ENCODE measurements at places on chromosomes 12 and 14. TPM values are rescaled to one million over a fixed set of nuclear protein-coding genes. Genes with fewer than 3 reads are reported as not detected.

PAWR gene
- 10.5 TPM for total RNA-seq

SPIC gene
- not detected for total RNA-seq

TMEM119 gene
- 1.3 TPM for total RNA-seq

GAS2L3 gene
- 1.8 TPM for total RNA-seq

DNA sequence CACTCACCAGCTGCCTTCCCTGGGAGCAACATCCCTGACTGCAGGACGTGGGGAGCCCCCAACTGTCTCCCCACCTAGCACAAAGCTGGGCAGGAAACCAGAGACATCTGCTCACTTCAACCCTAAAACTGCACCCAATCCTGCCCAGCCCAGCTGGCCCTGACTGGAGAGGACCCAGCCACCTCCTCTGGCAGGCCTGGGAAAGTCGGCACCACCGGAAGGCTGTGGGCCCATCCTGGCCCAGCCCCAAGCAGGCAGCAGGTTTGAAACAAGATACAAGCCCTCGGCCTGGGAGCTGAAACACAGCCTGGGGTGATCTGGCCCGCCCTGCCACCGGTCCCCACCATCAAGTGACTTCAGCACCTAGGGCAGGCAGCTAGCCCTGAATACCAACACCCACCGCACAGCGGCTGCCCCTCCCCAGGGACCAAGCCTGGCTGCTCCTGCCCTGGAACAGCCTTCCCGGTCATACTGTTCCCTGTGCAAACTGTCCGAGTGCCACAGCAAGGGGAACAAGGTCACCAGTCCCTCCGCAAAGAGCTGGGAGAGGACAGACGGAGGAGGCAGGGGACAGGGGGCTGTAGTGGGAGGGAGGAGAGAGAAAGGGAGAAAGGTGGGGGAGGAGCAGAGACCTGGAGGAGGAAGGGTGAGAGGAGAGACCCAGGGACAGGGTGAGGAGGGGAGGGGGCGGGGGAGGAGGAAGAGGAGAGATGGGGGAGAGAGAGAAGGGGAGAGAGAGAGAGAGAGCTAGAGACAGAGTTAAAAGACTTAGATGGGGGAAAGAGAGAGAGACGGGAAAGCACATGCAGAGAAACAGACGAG, 115.7 kb downstream of the RFLNA start:
- no peak overlapping the region for H3K4me3 ChIP-seq
- H3K27ac ChIP-seq = peak overlapping the region; percentile 80
- no peak for DNase-seq

- H3K27ac ChIP-seq = peak overlapping the region; percentile 82
- no peaks in the 10 kb centered on the region for H3K36me3 ChIP-seq
- DNase-seq = no peak
These were observed 22.2 kb downstream of the PPTC7 start for GRCh38 chr12:110560946-110561345.

DNA sequence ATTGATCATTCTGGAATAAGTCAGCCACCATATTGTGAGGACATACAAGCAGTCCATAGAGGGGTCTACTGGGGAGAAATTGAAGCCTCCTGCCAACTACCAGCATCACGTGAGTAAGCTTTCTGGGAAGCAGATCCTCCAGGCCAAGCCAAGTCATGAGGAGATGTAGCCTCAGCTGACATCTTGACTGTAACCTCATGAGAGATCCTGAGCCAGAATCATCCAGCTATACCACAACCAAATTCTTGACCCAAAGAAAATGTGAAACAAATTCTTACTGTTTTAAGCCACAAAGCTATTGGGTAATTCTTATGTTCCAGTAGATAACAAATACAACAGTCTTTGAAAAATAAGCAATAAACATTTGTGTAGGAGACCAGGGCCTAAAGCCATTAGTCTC, 479.4 kb upstream of the DCN start:
- no peak for DNase-seq
- H3K27me3 ChIP-seq = no peaks in the 10 kb centered on the region

GRCh38 chr14:72618424-72618823, 275.5 kb downstream of the DPF3 start:
- H3K27ac ChIP-seq = peak overlapping the region; percentile 93
- peak overlapping the region; percentile 30 for H3K4me3 ChIP-seq
- DNase-seq = no peak
- H3K36me3 ChIP-seq = peaks cover 4% of the 10 kb centered on the region
- H3K27me3 ChIP-seq = no peaks in the 10 kb centered on the region

GRCh38 chr12:45974171-45974719, 16.1 kb downstream of the SCAF11 start:
- DNase-seq = no peak
- peaks cover 97% of the 10 kb centered on the region for H3K4me1 ChIP-seq
- H3K27me3 ChIP-seq = no peaks in the 10 kb centered on the region
- H3K36me3 ChIP-seq = peaks cover 3% of the 10 kb centered on the region
- peak overlapping the region; percentile 67 for H3K27ac ChIP-seq

- peak within 1 kb of the TSS; percentile 95 for H3K27ac ChIP-seq
- H3K27me3 ChIP-seq = peaks cover 14% of the 10 kb centered on the region
- peak within 1 kb of the TSS; percentile 80 for H3K4me3 ChIP-seq
These were observed at the start of gene ITGA7 for GRCh38 chr12:55707841-55708694. TSS of gene ITGA7 (minus strand) at chr12:55707904. CDS start at chr12:55707682, 222 bp downstream.

DNA sequence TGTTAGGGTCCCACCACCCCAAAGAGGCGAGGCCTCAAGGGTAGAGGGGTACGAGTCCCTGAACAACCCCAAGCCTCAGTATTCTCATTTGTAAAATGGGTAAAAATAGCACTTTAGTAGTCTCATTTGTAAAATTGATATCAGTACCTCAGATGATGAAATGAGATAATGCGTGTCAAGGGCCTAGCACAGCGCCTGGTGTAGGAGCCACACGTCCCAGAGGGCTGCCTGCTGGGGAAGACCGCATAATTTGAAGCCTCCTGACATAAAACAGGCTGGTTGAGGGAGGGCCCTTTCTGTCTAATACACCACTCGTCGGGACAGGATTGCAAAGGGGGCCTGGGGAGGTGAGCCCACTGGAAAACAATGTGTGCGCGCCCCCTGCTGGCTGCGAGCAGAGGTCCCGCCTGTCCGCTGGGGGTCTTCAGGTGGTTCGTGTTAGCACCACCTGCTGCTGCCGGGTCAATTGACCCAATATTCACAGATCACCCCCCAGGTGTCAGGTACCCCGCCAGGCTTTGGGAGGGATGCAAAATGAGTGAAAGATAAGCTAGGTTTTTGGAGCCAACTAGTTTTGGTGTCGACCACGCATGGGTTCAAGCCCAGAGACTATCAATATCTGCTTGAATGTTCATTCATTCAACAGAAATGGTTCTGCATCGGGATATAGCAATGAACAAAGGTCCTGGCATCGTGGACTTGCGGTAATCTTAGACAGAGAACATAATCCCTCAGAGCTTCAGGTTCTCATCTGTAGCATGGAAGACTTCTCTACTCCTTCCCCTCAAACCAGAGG, 24.7 kb upstream of the IRF2BPL start:
- peak overlapping the region; percentile 85 for H3K27ac ChIP-seq
- H3K4me3 ChIP-seq = no peak overlapping the region
- H3K4me1 ChIP-seq = peaks cover 39% of the 10 kb centered on the region
- no peaks in the 10 kb centered on the region for H3K36me3 ChIP-seq

DNA sequence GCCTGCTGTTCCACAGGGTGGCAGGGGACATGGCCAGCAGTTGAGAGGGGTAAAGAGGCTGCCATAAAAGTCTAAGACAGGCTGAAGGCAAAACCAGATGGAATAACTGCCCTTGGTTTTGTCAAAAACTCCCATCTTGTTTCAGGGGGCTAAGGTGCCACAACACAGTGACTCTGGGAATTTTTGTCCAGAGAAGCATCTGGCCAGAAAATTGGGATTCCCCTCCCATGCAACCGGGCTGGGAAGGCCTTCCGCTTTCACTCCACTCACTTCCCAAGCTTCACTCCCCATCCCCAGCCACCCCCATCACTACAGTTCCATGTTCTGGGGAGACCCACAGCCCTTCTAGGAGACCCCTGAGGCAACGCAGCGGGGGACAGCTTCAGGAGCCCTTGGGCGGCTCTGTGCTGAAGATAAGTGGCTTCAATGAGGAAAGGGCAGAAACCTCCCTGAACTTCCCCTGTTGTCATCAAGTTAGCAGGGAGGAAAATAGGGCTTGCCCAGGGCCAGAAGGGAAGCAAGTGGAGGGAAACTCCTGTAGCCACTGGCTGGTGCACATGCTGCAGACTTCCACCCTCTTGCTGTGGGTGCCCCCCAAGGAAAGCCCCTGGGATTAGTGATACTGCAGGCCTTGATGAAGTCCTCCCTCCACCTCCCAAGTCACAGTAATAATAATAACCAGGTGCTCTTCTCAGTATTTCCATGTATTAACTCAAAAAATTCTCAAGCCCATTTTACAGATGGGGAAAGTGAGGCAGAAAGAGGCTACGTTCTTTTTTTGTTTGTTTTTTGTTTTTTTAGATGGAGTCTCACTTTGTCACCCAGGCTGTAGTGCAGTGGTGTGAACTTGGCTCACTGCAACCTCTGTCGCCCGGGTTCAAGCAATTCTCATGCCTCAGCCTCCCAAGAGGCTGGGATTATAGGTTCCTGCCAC, 6.0 kb downstream of the TMEM229B start:
- no peaks in the 10 kb centered on the region for H3K36me3 ChIP-seq
- H3K4me3 ChIP-seq = no peak overlapping the region
- H3K27me3 ChIP-seq = no peaks in the 10 kb centered on the region
- peak overlapping the region; percentile 86 for H3K27ac ChIP-seq

- H3K4me3 ChIP-seq = no peak overlapping the region
- peaks cover 9% of the 10 kb centered on the region for H3K27me3 ChIP-seq
- no peak overlapping the region for H3K27ac ChIP-seq
- peaks cover 3% of the 10 kb centered on the region for H3K4me1 ChIP-seq
These were observed 411.0 kb upstream of the OR4E1 start for GRCh38 chr14:22084393-22085281.

Data from left ventricle myocardium inferior (tissue), 1 donor.